ENCODE measurements at places on chromosomes 4 and X. TPM values are rescaled to one million over a fixed set of nuclear protein-coding genes. Genes with fewer than 3 reads are reported as not detected.

The ASB9 gene
- 21.2 TPM for total RNA-seq

The CENPC gene
- total RNA-seq = 4.3 TPM

The OTUD6A gene
- not detected for total RNA-seq

The GRIA2 gene
- not detected for total RNA-seq

The GPRASP2 gene
- total RNA-seq = 5.9 TPM

The PWWP3B gene
- not detected for total RNA-seq

The PPP1R2C gene
- not detected for total RNA-seq

The CT45A2 gene
- total RNA-seq = not detected

The SULT1E1 gene
- not detected for total RNA-seq

The MEPE gene
- not detected for total RNA-seq

The PAGE5 gene
- total RNA-seq = not detected

The KLHL13 gene
- total RNA-seq = 0.31 TPM

The PAGE1 gene
- total RNA-seq = not detected

The TRO gene
- total RNA-seq = 0.69 TPM

The ADH1C gene
- total RNA-seq = not detected

The GAGE12E gene
- not detected for total RNA-seq

The IL21 gene
- total RNA-seq = not detected

The PLXNB3 gene
- total RNA-seq = 4.2 TPM

The ZNF280C gene
- total RNA-seq = 3.2 TPM

The RAB41 gene
- total RNA-seq = not detected

The MAGED1 gene
- 89.0 TPM for total RNA-seq

The PDLIM3 gene
- total RNA-seq = not detected

The MND1 gene
- total RNA-seq = 12.1 TPM

The DGAT2L6 gene
- not detected for total RNA-seq

The RIPPLY1 gene
- not detected for total RNA-seq

The RAI2 gene
- total RNA-seq = 0.14 TPM

The INTU gene
- total RNA-seq = 0.98 TPM

All from A549 treated with CORT108297 at 1 μM for 4 hours (cell line).